ENCODE measurements at places on chromosomes 3 and 15. TPM values are rescaled to one million over a fixed set of nuclear protein-coding genes. Genes with fewer than 3 reads are reported as not detected.

DNA sequence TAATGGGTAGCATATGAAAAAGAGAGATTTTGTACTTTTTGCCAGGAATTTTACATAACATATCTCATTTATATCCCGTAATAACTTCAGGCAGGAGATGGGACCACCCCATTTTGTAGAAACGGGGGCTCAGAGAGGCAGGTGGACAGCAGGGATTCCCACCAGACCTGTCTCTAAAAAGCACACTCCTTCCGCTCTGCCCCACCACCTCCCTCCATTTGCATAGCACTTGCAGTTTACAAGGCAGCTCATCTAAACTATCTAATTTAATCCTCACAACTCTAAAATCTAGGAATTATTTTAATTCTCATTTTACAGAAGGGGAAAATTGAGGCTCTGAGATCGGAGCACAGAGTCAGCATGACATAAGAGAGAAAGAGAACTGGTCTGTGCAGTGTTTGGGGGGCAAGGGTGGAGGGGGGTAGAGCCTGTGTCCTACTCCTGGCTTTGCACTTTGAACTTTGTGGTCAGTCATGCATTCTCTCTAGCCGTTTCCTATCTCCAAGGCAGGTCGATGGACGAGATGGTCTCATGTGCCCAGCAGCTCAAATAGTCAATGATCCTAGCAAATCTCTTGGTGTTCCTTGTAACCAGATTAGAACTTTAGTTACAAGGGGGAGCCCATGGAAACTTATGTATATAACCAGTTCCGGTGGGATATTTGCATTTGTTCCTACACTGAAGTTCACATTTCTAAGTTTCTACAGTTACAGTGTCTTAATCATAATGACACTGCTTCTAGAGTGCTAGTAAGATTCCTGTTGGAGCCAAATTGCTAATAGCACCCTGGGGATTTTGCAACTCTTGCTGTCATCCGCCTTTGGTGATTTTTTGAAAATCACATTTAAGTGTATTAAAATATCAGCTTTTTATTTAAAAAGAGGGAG lies 18.6 kb downstream of the CRYGS start:
- no peak for ATAC-seq

GRCh38 chr3:49079270-49079669 lies 14.6 kb downstream of the QRICH1 start:
- no peak for ATAC-seq

GOLGA6L4 gene
- total RNA-seq = 7.3 TPM

DNA sequence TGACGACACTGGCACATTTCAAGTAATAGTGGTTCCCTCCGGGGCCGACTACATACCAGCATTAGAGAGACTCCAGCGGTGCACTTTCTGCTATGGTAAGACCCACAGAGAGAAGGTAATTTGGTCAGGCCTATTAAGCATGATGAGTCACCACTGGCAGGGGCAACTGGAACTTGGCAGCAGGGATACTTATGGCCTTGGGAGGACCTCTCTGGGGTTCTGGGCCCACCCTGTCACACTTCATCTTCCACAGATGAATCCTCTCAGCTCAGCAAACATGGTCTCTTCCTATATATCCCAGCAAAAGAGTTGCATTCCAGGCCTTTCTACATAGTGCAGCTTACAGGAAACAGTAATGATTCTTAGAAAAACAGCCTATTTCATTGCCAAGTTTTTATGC lies 88.0 kb downstream of the PIK3R4 start:
- ATAC-seq = no peak

DNA sequence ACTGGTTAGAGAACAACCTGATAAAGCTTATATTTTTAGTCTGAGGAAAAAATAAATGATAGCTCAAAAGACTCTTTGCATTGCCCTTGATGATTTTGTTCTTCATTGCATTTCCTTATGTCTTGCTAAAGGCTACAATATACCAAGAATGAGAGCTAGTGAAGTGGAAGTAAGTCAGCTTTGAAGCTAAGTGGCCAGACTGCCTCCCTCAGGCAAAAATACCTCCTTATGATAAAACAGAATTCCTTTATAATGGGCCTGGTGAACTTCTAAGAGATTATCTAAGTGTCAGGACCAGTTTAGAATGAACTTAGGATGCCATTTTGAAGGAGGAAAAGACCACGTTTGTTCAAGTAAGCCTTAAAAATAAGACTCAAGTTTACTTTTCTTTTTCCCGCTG lies 678.4 kb downstream of the ROBO2 start:
- no peak for ATAC-seq

GRCh38 chr3:120196812-120197211 lies 88.2 kb downstream of the GPR156 start:
- no peak for ATAC-seq

- no peak for ATAC-seq
These were observed 19.8 kb upstream of the PIGZ start for GRCh38 chr3:196988241-196989029.

- no peak for ATAC-seq
These were observed 1.6 kb upstream of the ATOSA start for GRCh38 chr15:52680761-52681160.

- ATAC-seq = peak; percentile 97
These were observed 19.7 kb downstream of the SSR3 start for GRCh38 chr3:156535162-156535627.

GRCh38 chr3:13215940-13216546 lies 142.8 kb upstream of the IQSEC1 start:
- ATAC-seq = no peak

GRCh38 chr3:142866841-142867631 lies 21.8 kb downstream of the PCOLCE2 start:
- no peak for ATAC-seq

DNA sequence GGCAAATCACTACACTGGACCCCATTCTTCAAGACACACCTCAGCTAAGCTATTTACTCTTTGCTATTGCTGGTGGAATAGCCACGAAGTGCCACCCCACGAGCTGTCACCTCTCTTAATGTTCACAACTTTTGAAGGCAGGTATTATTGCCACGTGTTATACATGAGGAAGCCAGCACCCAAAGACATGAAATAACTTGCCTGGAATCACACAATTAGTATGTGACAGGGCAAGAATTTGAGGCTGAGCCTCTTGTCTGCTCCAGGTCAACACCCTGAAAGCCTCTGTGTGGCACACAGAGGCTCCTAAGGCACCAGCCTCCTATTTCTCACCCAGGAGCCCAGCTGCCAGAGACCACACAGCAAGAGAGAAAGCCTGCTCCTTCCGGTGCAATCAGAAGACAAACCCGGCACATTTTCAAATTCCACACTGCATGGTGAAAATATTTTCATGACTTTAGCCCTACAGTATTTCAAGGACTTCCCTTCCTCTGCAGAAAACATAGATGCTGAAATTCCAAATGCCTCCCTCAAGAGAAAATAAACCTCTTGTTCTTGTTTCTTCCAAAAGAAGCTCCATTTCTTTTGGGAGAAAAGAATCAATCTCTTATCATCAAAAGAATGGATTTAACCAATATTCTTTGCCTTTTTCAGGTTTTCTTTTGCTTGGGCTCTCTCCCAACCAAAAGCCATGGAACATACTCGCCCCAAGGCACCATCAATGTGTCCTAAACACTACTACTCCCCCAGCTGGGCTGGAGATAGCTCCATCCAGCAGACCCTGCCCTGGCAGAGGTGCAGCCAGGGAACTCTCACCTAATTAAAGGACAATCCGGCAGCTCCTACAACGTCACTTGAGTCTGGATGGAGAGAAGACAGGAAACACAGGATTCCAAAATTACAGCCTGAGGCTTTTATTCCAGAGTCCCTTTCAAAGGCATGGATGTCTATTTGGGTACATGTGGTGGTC lies 84.7 kb upstream of the THBS1 start:
- ATAC-seq = no peak

- no peak for ATAC-seq
These were observed 85.6 kb downstream of the PDCD6IP start for GRCh38 chr3:33883951-33884561.

TSPAN3 gene
- 163 TPM for total RNA-seq

DNA sequence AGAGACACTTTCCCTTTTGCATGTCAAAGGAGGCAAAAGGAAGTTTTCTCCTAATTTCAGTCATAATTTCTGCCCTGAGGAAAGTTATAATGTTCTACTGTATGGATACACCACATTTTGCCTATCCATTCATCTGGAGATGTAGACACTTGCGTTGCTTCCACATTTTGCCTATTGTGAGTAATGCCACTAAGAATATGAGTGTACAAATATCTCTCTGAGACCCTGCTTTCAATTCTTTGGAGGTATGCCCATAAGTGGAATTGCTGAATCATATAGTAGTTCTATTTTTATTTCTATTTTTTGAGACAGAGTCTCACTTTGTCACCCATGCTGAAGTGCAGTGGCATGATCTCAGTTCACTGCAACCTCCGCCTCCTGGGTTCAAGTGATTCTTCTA lies 3.6 kb upstream of the CD276 start:
- ATAC-seq = no peak

DNA sequence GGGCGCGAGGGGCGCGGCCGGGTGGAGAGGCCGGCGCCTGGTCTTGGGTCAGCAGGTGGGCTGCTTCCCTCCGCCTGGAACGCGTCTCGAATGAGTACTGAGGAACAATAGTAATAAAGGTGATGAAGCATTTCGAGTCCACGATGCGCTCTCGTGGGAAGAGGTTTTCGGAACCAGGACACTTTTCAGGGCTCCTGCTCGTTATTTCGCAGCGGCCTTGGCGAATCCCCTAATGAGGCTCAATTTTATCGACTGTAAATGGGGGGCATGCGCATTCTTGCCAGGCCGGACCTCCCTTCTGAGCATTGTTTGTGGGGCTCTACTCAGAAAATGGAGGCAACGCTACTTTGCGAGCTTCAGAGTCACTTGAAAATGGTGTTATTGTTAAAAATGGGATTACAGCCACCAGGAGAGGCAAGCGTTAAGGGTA lies 1.2 kb downstream of the NR2C2 start:
- ATAC-seq = no peak

DNA sequence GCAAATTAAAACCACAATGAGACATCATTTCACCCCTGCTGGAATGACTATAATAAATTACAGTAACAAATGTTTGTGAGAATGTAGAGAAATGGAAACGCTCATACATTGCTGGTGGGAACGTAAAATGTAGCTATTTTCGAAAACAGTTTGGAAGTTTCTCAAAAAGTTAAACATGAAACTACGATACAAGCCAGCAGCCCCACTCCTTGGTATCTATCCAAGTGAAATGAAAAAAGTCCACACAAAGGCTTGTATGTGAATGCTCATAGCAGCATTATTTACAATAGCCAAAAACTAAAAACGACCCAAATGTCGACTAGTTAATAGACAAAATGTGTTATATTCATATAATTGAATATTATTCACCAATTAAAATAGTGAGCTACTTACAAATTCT lies 22.9 kb upstream of the CFAP20DC start:
- no peak for ATAC-seq

DNA sequence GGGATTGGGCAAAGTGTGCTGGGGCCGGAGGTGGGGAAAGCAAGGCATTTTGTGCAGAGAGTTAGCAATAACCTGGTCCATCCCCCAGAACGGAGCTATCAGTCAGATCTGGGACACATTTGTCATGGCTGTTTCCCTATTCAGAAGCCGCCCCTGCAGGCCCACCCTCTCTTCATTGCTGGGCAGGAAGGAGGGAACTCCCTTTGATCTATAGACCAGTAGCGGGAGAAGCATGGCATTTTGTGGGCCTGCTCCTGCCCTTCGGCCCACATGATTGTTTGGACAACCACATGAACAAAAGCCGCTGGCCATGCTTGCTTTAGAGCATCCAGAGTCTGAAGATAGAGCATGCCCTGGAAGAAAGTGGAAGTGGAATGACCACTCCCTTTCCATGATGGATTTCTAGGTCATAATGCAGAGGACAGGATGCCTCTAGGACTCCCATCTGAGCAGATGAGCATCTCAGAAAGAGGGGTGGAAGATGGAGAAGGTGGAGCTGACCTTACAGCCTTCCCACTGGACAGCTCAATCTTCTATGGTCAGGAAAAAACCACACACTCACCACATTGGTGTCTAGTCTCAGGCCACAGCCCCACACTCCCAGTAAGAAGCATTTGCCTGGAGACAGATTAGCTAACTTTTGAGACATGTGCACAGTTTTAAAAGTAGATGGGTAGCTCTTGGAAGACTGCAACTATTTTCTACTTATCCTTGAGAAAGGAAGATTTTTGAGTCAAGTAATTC lies 11.9 kb upstream of the LRTM1 start:
- no peak for ATAC-seq

DNA sequence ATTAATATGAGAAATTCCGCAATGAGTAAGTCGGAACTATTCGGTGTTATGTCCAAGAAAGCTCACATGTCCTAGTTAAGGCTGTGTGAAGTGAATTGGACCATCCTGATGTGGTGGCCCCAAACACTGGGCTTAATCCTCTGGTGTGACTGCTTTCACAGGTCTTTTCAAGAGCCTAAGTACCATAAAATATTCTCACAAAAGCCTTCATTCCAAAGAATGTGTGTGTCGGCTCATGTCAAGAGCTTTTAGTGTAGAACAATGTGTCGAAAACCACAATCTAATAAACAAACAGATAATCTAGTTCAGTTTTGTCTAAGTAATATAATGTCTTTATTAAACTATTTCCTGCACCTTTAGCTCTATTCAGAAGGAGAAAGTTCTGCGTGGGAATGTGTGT lies 311.4 kb downstream of the LPP start:
- no peak for ATAC-seq

GOLGA6L1 gene
- not detected for total RNA-seq

SFMBT1 gene
- 21.4 TPM for total RNA-seq

DNA sequence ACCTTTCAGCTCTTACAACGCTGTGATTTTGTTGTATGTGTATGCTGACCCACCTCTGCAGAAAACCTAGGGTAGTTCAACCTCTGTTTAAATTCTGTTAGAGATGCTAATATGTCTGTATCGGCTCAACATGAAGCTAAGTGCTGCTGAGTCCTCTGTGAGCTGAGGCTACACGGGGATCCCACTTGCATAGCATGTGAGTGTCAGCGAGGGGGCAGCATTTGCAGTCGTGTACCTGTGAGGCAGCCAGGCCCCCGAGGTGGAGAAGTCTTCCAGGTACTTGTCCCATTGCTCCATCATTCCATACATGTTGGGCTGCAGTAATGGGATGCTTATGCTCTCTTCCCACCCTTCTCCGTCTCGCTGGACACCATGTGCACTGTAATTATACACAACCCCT lies 3.7 kb downstream of the MKRN2OS start:
- ATAC-seq = no peak

DNA sequence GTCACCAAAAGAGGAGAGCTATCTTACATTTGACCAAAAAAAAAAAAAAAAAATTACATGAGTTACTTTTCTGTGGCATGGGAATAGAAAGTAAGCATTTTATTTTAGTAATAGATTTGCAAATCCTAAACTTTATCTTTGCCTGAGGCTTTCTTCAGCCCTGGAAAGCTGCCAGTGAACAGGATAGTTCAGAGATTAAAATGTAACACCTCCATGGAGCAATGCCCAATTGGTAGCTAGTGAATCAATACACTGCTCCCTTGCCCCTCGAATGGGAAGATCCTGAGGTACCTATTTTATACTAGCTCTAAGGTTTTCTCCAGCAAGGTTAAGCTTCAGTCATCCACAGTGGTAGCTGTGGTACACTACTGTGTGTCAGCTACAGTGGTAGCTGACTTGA lies 867.1 kb downstream of the NAALADL2 start:
- ATAC-seq = no peak

NPAP1 gene
- total RNA-seq = not detected

- ATAC-seq = no peak
These were observed 52.7 kb downstream of the OTOL1 start for GRCh38 chr3:161549261-161549660.

TSC22D2 gene
- total RNA-seq = 30.0 TPM

- ATAC-seq = no peak
These were observed 119.9 kb upstream of the CADPS start for GRCh38 chr3:62995119-62995518.

- ATAC-seq = no peak
These were observed at the start of gene CTXN2 for GRCh38 chr15:48191574-48192225. Gene CTXN2, plus strand, starts transcription at chr15:48191665. Its CDS starts 9,636 bp downstream, at chr15:48201301.

Measured in gastroesophageal sphincter (tissue), 4 donors.